ENCODE measurements at places on chromosomes 2 and 18.

DNA sequence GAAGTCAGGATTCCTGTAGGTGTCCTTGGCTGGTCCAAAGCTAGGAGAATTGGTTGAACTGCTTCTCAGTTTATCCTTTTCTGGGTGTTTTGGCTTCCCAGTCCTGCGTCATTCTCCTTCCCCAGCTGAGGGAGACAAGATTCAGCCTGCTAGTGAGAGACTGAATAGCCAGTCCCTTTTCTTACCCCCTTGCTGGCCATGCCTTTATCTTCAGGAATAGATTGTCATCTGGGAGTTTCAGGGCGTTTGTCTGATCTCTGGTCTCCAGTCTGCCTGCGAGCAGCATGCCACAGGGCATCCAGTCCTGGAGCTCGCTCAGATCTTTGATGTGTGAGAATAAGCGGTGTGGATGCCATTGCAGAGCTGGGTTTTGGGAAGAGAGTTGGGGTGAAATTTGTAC is 5.8 kb downstream of the MYO1B start:
- DNase-seq, result no peak

- DNase-seq, result no peak
Observed at GRCh38 chr2:172671501-172671900, 64.1 kb upstream of the RAPGEF4 start.

DNA sequence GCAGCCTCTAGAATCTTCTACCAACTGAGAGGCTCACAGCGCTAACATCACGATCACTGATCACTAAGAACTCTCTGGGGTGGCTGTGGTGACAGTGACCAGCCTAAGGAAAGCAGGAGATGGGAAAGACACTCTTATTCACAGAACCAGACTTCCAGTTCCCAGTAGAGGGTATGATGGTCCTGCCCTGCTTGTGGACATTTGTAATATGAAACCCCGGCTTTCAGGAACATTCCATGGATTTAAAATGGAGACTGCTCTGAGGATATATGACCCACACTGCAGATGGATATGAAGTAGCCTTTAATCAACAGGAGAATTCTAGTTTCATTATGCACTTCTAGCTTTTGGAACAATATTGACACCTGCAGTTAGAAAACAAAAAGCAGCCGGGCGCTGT is 131.8 kb downstream of the AFF3 start:
- DNase-seq, result no peak

DNA sequence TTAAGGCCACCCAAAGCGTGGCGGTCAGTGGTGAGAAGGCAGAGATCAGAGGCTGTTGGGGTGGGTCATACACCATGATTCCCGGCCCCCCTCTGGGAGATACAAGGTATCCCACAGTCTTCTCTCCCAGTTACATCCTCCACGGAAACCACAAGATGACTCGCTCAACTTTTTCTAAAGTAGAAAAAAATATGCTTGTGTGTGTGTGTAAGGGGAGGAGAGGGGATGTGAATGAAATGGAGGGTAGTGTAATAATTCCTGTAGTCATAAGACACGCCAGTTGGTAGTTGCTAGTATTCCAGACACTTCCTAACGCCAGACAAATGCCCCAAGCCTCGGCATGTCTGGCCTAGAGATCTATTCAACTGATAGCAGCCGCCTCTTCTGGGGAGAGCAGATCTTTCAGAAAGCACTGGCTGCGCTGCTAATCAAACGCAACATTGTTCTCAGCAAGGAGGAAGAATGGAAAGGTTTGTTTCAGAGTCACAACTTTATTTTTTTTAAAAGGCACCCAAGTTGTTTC is 143.5 kb downstream of the TGIF1 start:
- DNase-seq, result no peak

- DNase-seq, result no peak
Observed at GRCh38 chr2:98579926-98580325, 28.4 kb downstream of the COA5 start.

DNA sequence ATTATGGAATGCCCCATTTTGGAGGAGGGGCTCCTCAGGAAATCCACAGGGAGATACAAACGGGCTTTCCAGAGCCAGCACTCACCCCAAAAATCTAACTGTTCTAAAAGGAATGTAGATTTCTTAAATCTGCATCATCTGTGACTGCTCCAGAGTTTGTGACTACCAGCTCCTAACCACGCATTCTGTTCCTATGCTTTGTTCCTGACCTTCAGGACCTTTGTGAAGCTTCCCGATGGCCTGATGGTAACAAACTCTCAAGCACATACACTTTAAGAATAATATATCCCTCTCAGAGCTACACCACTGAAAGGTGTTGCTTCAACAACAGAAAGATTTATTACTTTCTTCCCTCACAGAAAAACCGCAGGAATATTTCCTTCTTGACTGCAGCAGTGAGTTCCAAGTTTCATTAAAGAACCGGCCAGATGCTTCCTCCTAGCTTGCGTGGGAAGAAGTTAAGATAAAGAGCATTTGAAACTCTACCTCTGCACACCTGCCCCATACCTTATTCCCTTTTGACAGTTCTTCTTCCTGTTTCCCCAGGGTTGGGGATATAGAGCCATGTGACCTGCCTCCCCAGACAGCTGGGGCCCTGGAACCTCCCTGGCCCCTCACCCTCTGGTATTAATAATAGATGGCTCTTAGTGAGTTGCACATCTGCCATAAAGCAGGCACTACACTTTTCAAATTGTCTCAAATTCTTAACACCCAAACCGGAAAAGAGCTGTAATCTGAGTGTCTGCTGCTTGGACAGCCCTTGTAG is 40.2 kb upstream of the EML4 start:
- no peak for DNase-seq

DNA sequence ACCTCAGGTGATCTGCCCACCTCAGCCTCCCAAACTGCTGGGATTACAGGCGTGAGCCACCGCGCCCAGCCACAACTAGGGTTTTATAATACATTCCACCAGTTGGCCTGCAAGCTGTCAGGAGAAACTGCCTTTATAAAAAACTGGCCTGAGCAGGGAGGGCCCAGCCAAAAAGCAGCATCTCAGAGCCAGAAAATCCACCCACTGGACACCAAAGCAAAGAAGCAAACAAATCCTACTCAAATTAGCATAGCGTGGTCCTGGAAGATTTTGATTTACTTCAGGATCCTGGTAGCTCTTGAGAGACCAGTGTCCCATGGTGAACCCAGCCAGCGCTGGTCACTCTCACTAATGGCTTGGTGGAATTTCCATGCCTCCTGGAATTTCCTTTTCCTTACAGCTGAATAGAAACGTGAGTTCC is 60.0 kb upstream of the PXDN start:
- DNase-seq, result no peak

GRCh38 chr2:67453310-67453709 is 56.2 kb downstream of the ETAA1 start:
- no peak for DNase-seq

DNA sequence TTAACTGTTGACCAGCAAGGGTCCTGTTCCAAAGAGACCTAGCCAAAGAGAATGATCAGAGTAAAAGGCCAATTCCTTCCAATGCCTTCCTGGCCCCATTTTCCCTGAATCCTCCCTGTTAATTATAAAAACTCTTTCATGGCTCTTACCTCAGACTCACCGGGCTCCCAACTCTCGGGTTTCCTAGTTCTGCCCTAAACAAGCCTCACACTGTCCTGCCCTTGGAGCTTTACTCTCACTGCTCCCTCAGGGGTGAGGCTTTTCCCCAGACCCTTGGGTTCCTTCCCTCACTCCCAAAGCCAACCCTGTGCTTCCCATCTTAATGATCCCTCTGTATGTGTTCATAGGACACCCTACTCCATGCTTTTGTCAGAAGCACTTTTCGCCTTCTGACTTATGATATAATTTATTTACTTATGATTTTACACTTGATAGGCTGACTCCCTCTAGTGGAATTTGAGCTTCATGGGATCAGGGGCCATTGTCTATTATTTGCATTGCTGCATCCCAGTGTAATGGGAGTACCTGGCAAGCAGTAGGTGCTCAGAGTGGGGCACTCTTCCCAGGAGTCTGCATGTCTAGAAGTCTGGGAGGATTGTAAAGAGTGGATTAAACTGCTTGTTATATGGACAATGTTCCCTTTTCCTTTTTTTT is 29.9 kb upstream of the ZNG1B start:
- DNase-seq, result no peak

- DNase-seq, result no peak
Observed at GRCh38 chr2:27033253-27033852, 588 bp downstream of the TMEM214 start.

DNA sequence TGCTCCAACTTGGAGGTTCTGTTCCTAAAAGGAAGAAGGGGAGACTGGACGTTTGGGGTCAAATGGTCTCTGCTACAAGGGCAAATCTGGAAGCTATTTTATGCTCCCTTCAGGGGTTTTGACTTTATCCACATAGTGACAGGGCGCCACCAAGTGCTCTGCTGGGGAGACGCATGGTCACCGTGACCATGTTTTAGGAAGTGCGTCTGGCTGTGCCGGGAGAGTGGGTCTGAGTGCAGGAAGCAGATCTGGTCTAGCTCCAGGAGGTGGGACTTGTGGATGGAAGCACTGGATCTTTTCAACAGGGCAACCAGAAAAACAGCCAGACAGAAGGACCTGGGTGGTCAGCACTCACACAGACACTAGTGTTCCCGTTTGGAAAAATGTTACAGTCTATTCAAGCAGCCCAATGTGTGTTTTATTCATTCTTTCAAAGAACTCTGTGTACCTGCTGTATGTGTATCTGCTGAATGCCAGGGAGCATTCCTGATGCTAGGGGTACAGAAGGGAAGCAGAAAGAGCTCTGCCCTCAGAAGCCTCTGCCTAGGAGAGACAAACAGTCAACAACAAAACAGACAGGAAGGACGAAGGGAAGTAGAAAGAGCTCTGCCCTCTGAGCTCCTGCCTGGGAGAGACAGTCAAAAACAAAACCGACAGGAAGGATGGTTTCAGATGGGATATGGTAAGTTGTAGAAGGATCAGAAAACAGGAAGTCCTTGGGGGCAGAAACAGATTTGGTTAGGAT is 14.3 kb downstream of the IMPA2 start:
- peak; percentile 45 for DNase-seq

GRCh38 chr2:128783193-128783671 is 464.6 kb upstream of the HS6ST1 start:
- no peak for DNase-seq

DNA sequence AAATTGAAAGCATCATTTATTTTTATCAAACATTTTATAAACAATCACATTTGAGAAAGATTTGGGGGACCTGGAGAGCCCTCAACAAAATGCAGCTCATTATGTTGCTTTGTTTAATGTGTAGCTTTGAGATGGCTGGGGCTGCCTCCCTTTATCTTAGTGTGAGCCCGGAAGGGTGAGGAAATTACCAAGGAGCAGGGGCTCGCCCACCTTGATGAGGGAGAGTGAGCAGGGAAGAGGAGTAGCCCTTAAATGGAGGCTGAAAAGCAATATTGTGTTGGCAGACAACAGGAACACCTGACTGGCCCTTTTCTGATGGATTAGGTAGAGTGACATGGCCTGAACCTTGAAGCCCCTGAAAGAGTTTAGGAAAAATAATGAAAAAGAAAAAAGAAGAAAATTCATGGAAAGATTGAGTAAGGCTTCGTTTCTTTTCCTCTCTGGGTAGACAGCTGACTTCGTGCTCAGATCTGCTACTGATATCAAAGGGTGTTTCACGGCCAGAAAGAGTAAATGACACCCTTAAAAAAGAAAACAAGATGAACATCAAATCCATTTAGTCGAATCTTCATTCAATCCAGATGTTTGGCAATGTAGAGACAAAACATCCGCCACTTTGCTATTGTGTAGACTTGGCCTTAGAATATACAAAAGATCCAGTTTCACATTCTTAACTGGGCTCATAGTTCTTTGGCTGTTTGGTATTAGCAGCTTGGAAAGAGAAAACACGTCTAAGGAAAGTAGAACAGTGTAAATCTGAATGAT is 206.5 kb upstream of the TCF4 start:
- no peak for DNase-seq

- no peak for DNase-seq
Observed at GRCh38 chr2:68658266-68658665, 14.9 kb downstream of the PROKR1 start.

GRCh38 chr2:156574112-156574511 is 137.9 kb downstream of the GPD2 start:
- no peak for DNase-seq

GRCh38 chr18:13447621-13448334 is 229.2 kb downstream of the LDLRAD4 start:
- no peak for DNase-seq

- DNase-seq, result no peak
Observed at GRCh38 chr2:69138247-69138772, 125.3 kb downstream of the ANTXR1 start.

DNA sequence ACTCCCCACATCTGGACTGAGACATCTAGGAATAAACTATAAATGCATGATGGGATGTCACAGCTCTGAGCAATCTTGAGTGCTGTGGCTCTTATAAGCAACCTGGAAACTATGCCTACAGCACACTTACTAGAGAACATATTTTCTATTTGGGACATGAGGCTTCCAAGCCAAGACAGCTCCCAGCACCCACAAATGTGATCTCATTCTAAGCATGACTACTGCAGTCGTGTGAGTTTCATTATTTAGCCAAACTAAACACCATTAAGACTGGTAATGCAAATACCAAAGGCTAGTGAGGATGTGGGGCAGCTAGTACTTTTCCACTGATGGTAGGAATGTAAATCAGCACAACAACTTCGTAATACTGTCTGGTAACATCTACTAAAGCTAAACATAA is 72.5 kb downstream of the RTTN start:
- DNase-seq, result no peak

- no peak for DNase-seq
Observed at GRCh38 chr2:40256649-40257048, 195.2 kb downstream of the SLC8A1 start.

- DNase-seq, result no peak
Observed at GRCh38 chr2:102294802-102295489, 16.4 kb upstream of the IL1RL1 start.

DNA sequence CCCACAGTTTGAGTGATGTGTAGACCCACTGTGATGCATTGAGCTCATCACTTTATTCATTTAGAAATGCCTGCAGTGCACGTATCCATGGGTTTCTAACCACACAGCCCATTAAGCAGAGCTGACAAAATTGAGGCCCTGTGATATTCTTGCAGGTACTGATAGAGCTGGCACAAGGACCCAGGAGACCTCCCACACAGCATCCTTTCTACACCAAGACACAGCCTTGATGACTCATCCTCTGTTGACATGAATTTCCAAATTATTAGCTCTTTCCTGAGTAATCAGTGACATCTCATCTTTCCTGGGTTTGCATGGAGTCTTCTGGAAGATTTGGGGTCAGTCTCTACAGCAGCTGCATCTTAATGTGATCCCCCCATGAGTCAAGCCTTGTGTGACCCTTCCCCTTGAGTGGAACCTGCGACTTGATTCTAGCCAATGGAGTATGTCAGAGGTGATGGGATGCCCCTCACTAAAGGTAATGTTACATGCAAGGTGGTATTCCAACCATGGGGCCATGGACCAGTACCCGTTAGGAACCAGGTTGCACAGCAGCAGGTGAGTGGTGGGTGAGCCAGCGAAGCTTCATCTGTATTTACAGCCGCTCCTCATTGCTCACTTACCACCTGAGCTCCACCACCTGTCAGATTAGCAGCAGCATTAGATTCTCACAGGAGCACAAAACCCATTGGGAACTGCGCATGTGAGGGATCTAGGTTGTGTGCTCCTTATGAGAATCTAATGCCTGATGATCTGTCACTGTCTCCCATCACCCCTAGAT is 181.1 kb upstream of the ARL4C start:
- no peak for DNase-seq

GRCh38 chr2:44680424-44680971 is 261.0 kb upstream of the SIX3 start:
- no peak for DNase-seq

- no peak for DNase-seq
Observed at GRCh38 chr2:165791421-165792103, 2.5 kb downstream of the GALNT3 start.

GRCh38 chr2:203578759-203579643 is 43.9 kb upstream of the RAPH1 start:
- DNase-seq, result no peak

GRCh38 chr18:9823805-9824473 is 61.8 kb upstream of the TXNDC2 start:
- DNase-seq, result no peak

Measured in activated CD4-positive, alpha-beta T cell treated with anti-CD3 and anti-CD28 coated beads, Interleukin-2, amount 50 U/mL, for 4 hours (primary cell).